H7 (cell line): ENCODE measurements at places on chromosomes 16 and 17. TPM values are rescaled to one million over a fixed set of nuclear protein-coding genes. Genes with fewer than 3 reads are reported as not detected.

- DNase-seq, result peak; percentile 87
Observed at GRCh38 chr17:80866050-80866793, 125.4 kb upstream of the CHMP6 start.

Gene TEX14
- 0.33 and 0.80 TPM in 2 replicates for total RNA-seq

DNA sequence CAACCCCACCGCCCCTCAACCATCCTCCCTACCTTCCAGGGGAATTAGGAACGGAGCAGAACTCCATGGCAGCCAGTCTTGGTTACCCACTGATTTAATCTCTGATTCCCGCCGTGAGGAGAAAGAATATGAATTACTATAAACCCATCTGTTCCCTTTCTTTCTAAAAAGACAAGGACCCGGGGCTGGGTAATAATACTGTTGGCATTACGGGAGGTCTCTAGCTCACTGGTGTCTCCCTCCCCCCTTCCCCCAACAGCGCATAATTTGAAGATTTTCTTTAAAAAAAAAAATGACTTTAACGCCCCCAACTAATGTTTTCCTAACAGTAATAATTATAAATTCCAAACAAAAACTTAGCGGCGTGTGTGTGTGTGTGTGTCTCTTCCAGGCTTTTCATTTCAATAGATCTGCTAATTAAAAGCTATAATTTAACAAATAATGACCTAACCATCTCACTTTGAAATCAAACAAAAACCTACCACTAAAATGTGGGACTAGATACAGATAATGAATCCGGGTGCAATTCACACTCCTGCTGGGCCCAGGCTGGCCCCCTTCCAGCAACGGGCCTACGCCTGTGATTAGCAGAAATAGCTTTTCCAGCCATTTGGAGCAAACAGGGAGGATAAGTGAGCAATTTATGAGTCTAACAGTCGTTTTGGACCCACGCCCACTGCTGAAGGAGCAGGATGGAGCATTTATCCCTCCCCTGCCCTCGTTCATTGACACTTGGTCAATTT lies 18.2 kb upstream of the BHLHA9 start:
- DNase-seq, result peak; percentile 29

Gene TOM1L1
- 61.9 and 75.7 TPM in 2 replicates for total RNA-seq
